ENCODE measurements at places on chromosomes 7 and 10.

- no peak overlapping the region for H3K27ac ChIP-seq
- no peaks in the 10 kb centered on the region for H3K36me3 ChIP-seq
- no peaks in the 10 kb centered on the region for H3K27me3 ChIP-seq
- H3K4me3 ChIP-seq, result no peak overlapping the region
Measured at GRCh38 chr10:103811463-103811862, 43.9 kb downstream of the SH3PXD2A start.

DNA sequence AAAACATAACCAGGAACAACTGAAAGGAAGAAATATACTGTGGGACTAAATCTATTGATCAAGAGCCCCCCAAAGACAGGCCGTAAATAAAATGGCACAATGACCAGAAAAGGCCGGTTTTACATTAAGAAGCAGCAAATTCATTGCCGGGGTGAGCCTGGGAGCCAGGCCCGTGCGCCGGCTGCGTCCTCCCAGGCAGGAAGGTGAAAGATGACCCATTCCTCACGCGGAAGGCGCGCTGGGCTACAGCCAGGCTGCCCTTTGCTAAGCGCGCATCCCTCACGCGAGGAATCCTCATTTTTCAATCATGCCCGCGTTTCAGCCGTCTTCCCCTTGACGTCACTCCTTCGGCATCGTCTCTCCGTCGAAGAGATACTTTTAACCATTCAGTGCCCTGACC, 47.6 kb upstream of the MGMT start:
- no peaks in the 10 kb centered on the region for H3K36me3 ChIP-seq
- H3K4me1 ChIP-seq, result no peaks in the 10 kb centered on the region
- no peak overlapping the region for H3K4me3 ChIP-seq
- no peak for DNase-seq
- no peak overlapping the region for H3K27ac ChIP-seq
- no peaks in the 10 kb centered on the region for H3K27me3 ChIP-seq

DNA sequence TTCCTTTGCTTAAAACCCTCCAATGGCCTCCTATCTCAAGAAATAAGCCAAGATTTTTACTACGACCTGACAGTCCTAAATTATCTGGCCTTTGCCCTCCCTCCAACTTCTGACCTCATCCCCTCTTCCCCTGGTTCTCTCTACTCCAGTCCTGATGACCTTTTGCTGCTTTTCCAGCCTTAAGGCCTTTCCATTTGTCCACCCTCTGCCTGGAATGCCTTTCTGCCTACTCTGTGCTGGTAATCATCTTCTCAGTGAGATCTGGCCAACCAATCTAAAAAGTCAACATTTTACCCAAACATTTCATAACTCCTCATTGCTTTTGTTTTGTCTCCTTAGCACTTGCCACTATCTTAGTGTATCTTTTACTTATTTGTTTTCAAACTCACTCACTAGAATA, 75.7 kb downstream of the VPS41 start:
- no peak overlapping the region for H3K4me3 ChIP-seq
- H3K4me1 ChIP-seq, result no peaks in the 10 kb centered on the region
- no peak overlapping the region for H3K27ac ChIP-seq
- H3K27me3 ChIP-seq, result no peaks in the 10 kb centered on the region

GRCh38 chr7:26040085-26040484, 111.9 kb upstream of the NFE2L3 start:
- DNase-seq, result no peak
- H3K27ac ChIP-seq, result no peak overlapping the region
- no peaks in the 10 kb centered on the region for H3K27me3 ChIP-seq
- no peak overlapping the region for H3K4me3 ChIP-seq
- no peaks in the 10 kb centered on the region for H3K4me1 ChIP-seq

DNA sequence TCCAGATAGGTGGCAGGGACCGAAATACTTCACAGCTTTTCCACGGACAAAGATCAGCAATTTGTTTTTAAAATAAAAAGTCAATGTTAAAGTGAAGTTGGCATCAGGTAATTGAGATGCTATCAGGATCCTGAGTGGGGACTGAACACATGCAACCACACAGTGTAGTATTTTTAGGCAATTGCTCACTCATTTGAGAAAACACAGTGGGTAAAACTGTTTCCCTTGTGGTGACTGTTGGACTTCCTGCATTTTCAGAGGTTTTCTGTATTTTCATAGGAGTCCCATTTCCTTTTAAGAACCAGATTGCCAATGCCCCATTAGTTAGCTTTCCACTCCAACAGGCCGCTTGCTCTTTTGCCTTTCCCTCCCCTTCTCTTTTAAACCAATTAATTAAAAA, 159.5 kb upstream of the ZNF32 start:
- H3K4me1 ChIP-seq, result peaks cover 37% of the 10 kb centered on the region
- H3K27ac ChIP-seq, result peak overlapping the region; percentile 85
- no peaks in the 10 kb centered on the region for H3K27me3 ChIP-seq
- no peaks in the 10 kb centered on the region for H3K36me3 ChIP-seq

DNA sequence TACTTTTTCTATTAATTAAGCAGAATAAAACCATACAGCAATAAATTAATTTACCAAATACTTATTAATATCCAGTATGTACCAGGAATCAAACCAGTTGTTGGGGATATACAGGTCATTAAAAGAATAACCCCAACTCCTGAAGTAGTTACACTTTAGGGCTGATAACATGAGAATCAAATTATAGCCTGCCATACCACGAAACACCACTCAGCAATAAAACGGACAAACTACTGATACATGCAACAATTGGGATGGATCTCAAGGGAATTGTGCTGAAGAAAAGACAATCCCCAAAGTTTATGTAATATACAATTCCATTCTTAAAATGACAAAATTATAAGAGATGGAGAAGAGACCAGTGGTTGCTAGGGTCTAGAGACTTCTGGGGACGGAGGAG, 22.7 kb downstream of the MCMBP start:
- no peak overlapping the region for H3K27ac ChIP-seq
- H3K4me3 ChIP-seq, result no peak overlapping the region
- no peak for DNase-seq
- H3K36me3 ChIP-seq, result peaks cover 77% of the 10 kb centered on the region
- no peaks in the 10 kb centered on the region for H3K4me1 ChIP-seq

DNA sequence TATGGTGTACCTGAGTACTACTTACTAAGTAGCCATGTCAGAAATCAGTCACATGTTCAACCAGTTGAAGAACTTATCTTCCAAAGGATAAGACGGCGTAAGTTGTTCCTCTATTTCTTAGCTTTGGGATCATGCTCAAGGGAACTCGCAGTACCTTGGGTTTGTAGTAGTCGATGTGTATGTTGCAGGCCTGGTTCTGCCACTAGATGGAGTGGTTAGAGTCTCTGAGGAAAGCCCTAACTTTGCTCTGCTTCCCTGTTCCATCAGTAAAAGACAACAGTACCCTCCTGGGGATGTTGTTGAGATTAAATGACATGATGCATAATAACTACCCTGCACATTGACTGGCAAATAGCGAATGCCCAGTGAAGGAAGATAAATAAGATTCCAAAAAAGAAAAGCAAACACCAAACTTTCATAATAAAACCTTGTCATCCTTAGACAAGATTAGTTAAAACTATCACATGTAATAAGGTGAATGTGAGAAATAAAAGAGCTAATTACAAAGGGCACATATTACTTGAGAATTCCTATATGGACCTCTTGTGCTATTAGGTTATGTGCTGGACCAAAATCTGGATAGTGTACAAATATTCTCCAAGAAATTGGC, 165.9 kb downstream of the ABCA13 start:
- H3K27ac ChIP-seq, result no peak overlapping the region
- H3K4me1 ChIP-seq, result no peaks in the 10 kb centered on the region
- no peak for DNase-seq
- no peaks in the 10 kb centered on the region for H3K36me3 ChIP-seq
- H3K4me3 ChIP-seq, result no peak overlapping the region

GRCh38 chr10:90675621-90676020, 182.2 kb downstream of the HTR7 start:
- no peak overlapping the region for H3K27ac ChIP-seq
- H3K4me3 ChIP-seq, result no peak overlapping the region
- no peaks in the 10 kb centered on the region for H3K4me1 ChIP-seq

GRCh38 chr10:132920101-132920925, 22.1 kb downstream of the CFAP46 start:
- H3K27me3 ChIP-seq, result no peaks in the 10 kb centered on the region
- no peak overlapping the region for H3K4me3 ChIP-seq
- H3K36me3 ChIP-seq, result no peaks in the 10 kb centered on the region
- no peaks in the 10 kb centered on the region for H3K4me1 ChIP-seq
- no peak for DNase-seq

DNA sequence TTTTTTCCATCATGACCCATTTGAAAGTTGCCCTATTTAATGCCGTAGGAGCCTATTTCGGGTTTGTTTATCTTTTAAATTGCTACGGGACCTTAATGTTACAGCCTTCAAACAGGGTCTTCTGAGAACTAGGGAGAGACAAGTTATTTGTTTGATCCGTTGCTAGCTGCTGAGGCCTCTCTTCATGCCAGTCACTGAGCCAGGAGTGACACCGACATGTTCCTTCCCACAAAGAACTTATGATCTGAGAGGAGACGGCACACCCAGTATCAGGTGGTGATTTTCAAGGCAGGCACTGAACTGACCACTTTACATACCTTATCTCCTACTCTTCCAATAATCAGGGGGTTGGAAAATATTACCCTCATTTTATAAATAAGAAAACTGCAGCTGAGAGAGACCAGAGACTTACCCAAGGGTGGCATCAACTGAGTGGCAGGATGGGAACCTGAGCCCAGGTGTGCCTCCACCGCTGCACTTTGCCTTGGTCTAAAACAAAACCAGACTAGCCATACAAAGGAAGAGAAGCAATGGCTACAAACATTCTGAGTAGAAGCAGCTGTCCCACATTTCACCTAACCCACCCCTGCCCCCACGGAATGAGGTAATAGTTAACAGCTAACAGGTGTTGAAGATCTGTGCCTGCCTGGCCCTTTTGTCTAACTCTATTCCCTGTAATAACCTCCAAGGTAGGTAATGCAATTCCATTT, 40.5 kb downstream of the PPP1R3C start:
- H3K4me1 ChIP-seq, result peaks cover 42% of the 10 kb centered on the region
- H3K27me3 ChIP-seq, result no peaks in the 10 kb centered on the region
- H3K4me3 ChIP-seq, result no peak overlapping the region
- H3K27ac ChIP-seq, result peak overlapping the region; percentile 93
- H3K36me3 ChIP-seq, result no peaks in the 10 kb centered on the region

- H3K4me3 ChIP-seq, result no peak overlapping the region
- H3K27me3 ChIP-seq, result no peaks in the 10 kb centered on the region
- H3K4me1 ChIP-seq, result no peaks in the 10 kb centered on the region
- peaks cover 45% of the 10 kb centered on the region for H3K36me3 ChIP-seq
Measured at GRCh38 chr7:75575488-75576121, 83.5 kb downstream of the SPDYE5 start.

- no peaks in the 10 kb centered on the region for H3K4me1 ChIP-seq
- DNase-seq, result no peak
- H3K27ac ChIP-seq, result no peak overlapping the region
- no peaks in the 10 kb centered on the region for H3K36me3 ChIP-seq
Measured at GRCh38 chr10:76080991-76081390, 649.6 kb downstream of the LRMDA start.

- H3K27me3 ChIP-seq, result no peaks in the 10 kb centered on the region
- H3K4me1 ChIP-seq, result peaks cover 6% of the 10 kb centered on the region
- no peak for DNase-seq
- no peak overlapping the region for H3K4me3 ChIP-seq
- no peak overlapping the region for H3K27ac ChIP-seq
- H3K36me3 ChIP-seq, result no peaks in the 10 kb centered on the region
Measured at GRCh38 chr7:129615018-129615417, 3.5 kb downstream of the NRF1 start.

- H3K4me1 ChIP-seq, result peaks cover 12% of the 10 kb centered on the region
- H3K4me3 ChIP-seq, result no peak overlapping the region
- no peak overlapping the region for H3K27ac ChIP-seq
Measured at GRCh38 chr10:119425102-119425880, 117.2 kb downstream of the RGS10 start.

- peaks cover 28% of the 10 kb centered on the region for H3K4me1 ChIP-seq
- DNase-seq, result no peak
- H3K27ac ChIP-seq, result peak overlapping the region; percentile 92
- no peaks in the 10 kb centered on the region for H3K27me3 ChIP-seq
- no peak overlapping the region for H3K4me3 ChIP-seq
- no peaks in the 10 kb centered on the region for H3K36me3 ChIP-seq
Measured at GRCh38 chr10:86666538-86666937, 1.8 kb upstream of the LDB3 start.

DNA sequence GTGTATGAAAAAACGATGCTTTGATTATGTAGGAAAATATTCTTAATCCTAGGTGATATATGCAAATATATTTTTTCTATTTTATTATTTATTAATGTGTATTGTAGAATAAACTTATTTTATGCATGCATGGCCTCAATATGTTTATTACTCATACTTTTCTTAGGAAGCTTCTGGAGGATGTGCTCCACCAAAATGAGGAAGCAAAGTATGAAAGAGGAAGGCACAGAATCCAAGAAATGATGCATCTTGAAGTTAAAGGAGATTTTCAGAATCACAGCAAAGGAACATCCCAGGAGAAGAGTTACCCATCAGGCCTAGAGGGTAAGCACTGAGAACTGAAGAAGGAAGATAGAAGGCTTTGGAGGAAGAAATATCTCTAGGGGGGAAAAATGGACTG, 35.0 kb upstream of the MRPS16 start:
- no peak overlapping the region for H3K27ac ChIP-seq
- no peaks in the 10 kb centered on the region for H3K36me3 ChIP-seq
- H3K4me1 ChIP-seq, result no peaks in the 10 kb centered on the region
- DNase-seq, result no peak
- H3K27me3 ChIP-seq, result no peaks in the 10 kb centered on the region
- no peak overlapping the region for H3K4me3 ChIP-seq

DNA sequence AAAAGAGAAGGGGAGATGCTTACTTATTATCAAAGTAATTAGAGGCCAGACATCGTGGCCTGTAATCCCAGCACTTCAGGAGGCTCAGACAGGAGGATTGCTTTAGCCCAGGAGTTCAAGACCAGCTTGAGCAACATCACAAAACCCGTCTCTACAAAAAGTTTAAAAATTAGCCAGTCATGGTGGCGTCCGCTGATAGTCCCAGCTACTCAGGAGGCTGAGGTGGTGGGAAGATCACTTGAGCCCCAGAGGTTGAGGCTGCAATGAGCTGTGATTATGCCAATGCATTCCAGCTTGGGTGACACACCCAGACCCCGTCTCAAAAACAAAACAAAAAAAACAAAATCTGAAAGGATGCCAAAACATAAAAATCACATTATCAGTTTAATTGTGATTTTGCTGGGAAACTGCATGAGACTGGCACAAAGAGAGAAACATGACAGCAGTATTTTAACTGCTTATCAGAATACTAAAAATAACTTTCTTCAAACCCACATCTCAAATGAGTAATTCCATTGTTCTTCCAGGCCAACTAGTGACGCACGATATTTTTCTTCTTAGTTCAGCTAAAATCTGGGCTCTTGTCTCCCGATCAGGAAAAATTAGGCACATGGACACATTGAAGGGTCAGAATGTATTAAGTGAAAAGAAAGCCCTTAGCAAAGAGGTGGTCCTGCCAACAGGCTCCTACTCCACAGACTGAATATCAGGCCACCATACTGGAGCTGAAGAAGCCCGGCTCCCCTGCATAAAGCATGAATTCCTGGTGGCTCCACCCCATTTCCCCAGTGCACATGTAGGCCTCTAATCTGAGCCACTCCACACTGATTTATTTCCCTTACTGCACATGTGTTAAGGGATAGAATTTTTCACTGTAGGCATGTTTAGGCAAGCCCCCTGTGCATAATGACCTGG, 9.6 kb upstream of the CCM2 start:
- H3K36me3 ChIP-seq, result peaks cover under 1% of the 10 kb centered on the region
- H3K27ac ChIP-seq, result peak overlapping the region; percentile 70
- no peaks in the 10 kb centered on the region for H3K27me3 ChIP-seq

GRCh38 chr10:73836427-73836980, 25.1 kb upstream of the NDST2 start:
- H3K27me3 ChIP-seq, result no peaks in the 10 kb centered on the region
- peaks cover 74% of the 10 kb centered on the region for H3K36me3 ChIP-seq
- DNase-seq, result no peak
